Gastroesophageal sphincter (tissue), 4 donors: ENCODE measurements at places on chromosomes 5 and 9.

DNA sequence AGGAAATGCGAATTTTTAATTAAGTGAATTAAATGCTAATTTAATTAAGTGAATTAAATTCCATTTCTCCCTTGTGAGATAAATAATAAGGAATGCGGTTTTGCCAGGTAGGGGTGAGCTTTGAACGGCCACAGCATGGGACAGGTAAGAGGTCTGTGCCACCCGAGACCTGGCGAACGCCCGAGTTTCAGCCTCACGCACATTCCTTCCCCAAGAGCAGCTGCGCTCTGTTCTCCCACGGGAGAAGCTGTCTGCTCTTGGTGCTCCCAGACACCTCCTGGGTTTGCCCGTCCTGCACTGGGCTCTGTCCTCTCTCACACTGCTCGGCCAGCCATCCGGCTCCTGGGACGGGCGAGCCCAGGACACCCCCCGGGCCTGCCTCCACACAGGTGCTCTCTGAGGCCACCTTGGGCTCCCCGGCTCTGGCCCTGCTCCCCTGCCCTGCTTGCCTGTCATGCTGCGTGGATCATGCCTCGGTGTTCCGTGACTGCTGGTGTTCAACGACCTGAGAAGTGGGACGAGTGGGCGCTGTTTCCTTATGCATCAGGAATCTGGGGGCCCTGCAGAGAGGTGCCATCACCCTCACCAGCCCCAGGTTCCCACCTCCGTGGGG lies 13.7 kb upstream of the CAMSAP1 start:
- ATAC-seq = no peak

- ATAC-seq = no peak
Observed at GRCh38 chr5:33857037-33857436, 34.8 kb downstream of the ADAMTS12 start.

DNA sequence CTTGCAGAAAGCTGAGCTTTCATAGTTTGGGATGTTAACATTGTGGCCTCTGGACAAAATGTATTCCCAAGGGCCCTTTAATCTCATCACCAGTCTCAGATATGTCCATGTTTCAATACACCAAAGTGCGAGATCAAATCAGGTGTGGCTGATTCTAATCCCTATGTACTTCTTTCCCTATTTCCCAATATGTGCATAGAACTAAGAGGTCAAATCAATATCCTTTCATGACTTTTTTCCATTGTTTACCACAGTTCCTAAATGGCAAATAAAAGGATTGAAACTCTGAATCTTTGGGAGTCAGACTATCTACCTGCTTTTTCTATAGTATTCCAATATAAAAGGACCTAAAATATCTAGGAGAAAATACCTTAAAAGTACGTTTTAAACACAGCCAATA lies 105.0 kb downstream of the FBXO38 start:
- no peak for ATAC-seq

DNA sequence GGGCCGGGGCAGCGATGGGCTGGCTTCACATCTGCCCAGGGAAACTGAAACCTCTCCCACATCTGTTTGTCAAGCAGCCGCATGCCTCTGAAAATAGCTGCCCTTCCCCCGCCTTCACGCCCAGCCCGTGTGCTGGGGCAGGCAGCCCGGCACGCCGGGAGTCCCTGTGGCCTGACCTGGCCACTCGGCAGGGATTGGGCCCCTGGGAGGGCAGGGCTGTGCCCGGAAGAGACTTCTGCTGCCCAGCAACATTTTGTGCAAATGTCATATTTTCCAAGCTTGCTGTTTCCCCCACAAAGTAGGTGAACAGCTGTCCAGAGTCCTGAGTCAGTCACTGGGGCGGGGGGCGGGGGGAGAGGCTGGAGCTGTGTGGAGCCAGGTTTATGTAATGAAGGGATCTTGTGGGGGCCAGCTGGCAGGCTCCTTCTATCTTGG lies 8.2 kb downstream of the COL27A1 start:
- peak; percentile 78 for ATAC-seq

DNA sequence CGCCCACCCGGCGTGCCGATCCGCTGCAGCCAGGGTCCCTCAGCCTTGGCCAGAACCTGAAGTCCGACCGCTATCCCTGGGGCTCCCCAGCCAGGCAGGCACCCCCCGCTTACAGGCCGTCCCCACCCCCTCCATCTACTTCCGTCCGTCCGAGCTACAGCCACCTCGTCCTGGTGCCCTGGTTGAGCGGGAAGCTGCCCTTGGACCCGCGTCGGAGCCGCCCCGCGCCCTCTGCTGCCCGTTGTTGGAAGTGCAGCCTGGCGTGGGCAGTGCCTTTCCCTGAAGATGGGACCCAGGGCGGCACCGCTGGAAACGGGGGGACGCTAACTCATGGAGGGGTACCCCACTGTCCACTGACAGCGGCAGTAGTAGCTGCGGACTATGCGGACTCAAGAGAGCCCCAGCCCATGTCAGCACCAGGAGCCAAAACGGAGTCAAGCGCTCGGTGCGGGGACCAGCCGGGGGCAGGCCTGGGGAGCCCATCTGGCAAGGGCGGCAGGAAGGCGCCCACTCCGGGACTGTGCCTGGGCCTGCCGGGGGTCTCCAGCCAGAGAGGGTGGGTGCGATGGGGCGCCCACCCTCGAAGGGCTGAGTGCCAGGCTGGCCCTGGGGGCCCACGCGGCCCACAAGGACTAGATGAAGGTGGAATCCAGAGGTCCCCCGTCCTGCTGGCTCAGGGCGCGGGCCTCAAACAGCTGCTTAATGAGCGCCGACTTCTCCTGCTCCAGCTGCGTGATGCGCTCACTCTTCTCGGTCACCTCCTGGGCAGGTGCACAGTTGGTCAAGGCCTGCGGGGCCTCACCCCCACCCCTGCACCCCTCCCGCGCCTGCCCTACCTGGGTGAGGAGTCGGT lies 6.1 kb downstream of the SAPCD2 start:
- peak; percentile 60 for ATAC-seq
